ENCODE measurements at places on chromosomes 12 and 14. TPM values are rescaled to one million over a fixed set of nuclear protein-coding genes. Genes with fewer than 3 reads are reported as not detected.

The PRB2 gene
- total RNA-seq = not detected

The KERA gene
- total RNA-seq = 0.15 TPM

The TMEM63C gene
- total RNA-seq = 3.9 TPM

The CHGA gene
- total RNA-seq = not detected

The NKX2-1 gene
- total RNA-seq = not detected

The BICDL1 gene
- total RNA-seq = 0.48 TPM

The SMCO2 gene
- not detected for total RNA-seq

The ASB8 gene
- total RNA-seq = 30.6 TPM

The TAMALIN gene
- 8.5 TPM for total RNA-seq

The PGF gene
- 3.7 TPM for total RNA-seq

The VRTN gene
- not detected for total RNA-seq

The PCED1B gene
- total RNA-seq = 6.2 TPM

All from breast epithelium (tissue), 4 donors.